ENCODE measurements at places on chromosomes 5 and 9.

GRCh38 chr5:124660229-124661093 is 86.0 kb downstream of the ZNF608 start:
- DNase-seq: no peak

DNA sequence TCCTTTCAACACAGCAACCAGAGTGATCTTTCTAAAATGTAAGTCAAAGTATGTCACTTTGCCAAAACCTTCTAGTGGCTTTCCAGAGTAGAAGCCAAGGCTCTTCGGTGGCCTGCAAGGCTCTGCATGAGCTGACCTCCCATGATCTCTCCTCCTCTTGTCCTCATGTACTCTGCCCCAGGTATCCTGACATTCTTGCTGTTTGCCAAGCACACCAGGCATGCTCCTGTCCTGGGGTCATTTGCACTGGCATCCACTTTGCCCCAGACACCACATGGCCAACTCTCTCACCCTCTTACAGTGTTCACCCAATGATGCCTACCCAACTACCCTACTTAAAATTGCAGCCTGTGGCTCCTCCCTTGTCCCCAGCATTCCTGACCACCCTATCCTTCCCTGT is 86.3 kb downstream of the ZNF618 start:
- DNase-seq: no peak

DNA sequence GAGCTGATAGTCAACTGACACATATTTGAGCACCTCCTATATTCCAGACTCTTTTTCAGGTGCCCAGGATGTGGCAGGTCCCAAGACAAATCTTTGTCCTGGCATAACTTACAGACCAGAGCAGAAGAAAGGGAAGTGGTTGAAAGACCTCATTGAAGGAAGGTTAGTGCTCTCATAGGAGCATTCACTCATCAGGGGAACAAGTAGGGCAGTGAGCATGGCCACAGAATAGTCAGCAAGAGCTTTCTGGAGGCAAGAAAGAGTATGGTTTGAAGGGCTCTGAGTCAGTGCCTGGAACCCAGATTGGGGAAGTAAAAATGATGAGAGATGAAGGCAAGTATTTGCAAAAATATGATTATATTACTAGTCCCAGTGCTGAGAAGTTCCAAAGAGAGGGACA is 25.0 kb upstream of the ERMP1 start:
- DNase-seq: no peak

DNA sequence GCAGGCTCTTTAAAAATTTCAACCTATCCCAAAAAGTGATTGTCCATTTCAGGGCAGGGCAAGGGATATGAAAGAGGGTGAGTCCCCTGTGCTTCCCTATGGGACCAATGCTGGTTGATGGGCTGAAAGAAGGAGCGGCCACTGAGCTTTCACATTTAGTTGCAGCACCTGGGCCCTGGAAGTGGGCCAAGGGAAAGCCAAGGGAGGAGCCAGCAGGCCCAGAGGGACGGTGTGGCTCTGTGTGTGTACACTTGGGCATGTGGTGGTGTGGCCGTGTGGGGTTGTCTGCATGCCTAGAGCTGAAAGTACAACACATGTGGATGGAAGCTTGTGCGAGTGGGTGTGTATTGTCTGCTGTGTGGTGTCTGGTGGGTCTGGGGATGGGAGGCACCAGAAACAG is 14.0 kb upstream of the PSMD5 start:
- DNase-seq: no peak

DNA sequence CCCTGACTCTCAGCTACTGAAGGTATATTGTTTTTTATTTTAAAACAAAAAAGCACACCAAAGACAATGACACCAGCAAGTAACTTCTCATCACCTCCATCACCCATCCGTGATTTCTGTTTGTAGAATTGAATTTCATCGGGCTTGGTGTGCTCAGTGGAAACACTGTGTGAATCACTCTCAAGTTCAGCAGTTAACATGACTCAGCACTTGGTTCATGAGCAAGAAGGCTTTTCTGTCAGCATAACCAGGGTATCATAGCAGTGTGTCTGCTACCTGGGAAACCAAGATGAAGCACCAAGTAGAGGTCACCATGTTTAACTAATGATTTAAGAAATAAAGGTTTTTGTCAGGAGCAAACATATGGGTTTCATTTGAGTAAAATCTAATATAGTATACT is 123.7 kb downstream of the INSYN2B start:
- DNase-seq: no peak

DNA sequence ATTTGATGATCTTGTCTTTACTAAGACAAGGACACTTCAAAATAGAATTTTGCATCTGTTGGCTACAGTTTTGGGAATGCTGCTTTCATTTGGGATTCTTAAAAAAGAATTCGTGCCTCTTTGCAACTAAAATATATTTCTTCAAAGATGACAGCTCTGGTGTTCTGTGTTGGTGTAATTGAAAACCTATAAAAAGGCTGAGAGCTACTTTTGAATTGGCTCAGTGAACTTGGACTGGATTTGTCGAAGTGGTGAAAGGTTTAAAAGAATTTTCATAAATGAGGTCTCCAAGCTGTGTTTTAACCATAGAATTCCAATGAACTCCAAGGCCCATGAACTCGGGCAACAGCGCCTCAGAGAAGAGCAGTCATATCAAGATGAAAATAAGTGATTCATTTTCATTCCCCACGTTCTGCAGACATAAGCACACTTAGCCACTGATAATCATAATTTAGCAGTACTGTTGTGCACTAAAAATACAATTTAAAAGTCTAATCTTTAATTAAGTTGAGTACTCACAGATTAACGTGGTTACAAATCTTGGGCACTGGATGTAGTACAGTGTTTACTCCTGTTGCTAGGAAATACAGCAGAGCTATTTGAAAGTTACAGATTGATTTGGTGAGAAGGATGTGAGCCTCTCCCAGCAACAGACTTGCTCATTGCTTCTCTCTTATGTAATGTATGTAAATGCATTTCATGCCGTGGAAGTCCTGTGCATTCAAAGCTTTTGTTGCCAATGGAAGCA is 10.9 kb downstream of the SNCAIP start:
- DNase-seq: no peak

- DNase-seq: no peak
Observed at GRCh38 chr9:116525611-116526010, 161.5 kb upstream of the TRIM32 start.

- no peak for DNase-seq
Observed at GRCh38 chr9:73143711-73144328, 7.8 kb upstream of the ANXA1 start.

DNA sequence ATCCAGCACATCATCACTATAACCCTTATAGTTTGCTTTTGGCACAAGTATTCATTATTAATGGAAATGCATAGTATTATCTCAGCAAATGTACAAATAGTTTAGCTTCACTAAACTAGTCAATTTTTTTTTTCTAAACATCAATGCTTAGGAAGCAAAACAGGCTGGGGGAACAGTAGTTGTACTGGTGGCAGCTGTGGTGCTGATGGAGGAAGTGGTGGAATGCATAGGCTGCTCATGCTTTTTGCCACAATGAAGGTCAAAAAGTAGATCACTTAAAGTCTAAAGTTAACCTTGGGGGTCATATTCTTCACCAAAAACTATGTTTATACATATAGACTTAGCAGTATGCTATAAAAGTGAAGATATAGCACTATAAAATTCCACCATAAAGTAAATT is 36.3 kb upstream of the CDKN2B start:
- DNase-seq: no peak

- no peak for DNase-seq
Observed at GRCh38 chr9:21381448-21382339, 3.5 kb downstream of the IFNA2 start.

DNA sequence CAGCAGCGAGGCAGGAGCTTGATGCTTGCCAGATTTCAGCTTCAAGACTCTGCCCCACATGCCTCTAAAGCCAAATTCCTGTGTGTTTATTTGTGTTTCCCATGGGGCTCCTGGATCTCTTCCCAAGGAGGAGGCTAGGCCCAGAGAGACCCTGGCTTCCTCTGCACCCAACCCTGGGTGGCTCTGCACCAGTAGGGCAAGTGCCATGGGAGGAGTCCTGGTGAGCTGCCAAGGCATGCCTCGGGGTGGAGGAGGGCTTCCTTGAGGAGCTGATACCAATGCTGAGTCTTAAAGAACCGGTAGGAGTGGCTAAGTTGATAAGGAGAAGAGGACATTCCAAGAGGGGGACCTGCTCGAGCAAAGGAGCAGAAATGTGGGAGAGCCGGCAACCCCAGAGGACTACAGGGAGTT is 6.8 kb upstream of the TIFAB start:
- no peak for DNase-seq

GRCh38 chr9:104864675-104865104 is 63.3 kb downstream of the ABCA1 start:
- no peak for DNase-seq

- no peak for DNase-seq
Observed at GRCh38 chr5:26231316-26231715, 807.1 kb downstream of the CDH9 start.

GRCh38 chr5:61822584-61822983 is 483.4 kb upstream of the KIF2A start:
- no peak for DNase-seq

DNA sequence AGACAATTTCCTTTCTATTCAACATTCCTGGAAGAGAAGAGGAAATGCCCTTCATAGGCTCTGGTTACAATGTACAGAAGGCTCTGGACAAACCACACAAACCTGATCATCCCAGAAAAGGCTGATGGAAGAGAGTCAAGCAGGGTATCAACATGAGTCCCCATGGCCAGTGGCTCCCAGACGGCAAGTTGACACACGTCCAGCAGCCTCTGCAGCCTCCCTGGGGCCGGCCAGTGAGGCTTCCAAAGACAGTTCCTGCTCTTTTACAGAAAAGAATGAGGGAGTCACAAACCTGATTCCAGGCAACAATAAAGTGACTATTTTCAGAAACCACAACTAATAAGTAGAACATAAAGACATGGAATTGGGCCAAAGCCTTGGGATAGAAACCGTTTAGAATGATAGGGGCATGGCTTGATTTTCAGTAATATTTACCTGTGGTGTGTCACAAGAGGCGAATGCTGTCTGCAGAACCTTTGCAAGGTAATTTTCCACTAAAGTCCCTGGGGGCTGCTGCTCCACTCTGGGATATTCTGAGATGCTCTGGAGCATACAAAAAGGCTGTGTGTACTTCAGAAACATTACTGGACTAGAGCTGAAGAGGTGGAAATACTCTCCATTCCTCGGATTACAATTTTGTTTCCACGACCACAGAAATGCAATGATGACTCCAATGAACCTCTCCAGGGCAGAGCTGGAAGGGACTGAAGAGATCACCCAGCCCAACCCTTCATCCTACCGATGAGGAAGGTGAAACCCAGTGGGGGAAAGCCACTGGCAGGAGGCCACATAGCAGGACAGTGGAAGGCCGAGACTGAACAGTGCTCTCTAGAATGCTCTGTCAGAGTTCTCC is 10.4 kb downstream of the MED27 start:
- DNase-seq: no peak

- DNase-seq: no peak
Observed at GRCh38 chr5:156259618-156260017, 67.3 kb upstream of the SGCD start.

DNA sequence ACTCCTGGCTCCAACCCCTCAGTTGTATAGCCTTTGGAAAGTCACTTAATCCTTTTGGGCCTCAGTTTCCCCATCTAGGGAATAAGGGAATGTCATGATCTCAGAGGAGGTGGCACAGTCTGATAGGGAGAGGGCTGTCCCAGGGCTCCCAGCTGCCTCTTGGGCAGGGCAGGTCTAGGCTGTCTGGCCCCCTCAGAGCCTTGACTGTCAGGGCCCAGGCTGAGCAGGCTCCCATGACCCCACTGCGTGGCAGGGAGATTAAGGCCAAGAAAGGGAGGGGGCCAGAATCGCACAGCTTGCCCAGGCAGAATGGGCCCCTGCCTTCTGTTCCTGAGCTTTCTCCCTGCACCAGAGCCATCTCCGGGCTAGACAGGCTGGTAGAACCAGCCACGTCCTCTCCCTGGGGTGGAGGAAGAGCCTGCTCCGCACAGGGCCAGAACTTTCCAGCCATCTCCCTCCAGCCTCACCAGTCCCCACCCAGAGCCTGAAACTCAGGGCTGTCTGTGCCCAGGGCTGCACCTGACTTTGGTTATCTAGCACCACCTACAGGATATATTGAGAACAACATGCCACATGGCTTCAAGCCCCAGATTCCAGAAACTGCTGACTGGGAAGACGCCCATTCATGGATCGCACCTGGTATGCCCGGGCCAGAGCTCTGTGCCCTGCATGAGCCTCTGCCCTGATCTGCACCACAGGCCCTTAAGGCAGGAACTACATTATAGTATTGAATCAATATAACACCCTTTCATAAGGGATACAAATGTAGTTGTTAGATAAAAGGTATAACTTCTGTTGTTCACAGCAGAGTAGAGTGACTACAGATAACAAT is 32.1 kb downstream of the NAIF1 start:
- no peak for DNase-seq

- no peak for DNase-seq
Observed at GRCh38 chr5:37807015-37807414, 32.8 kb downstream of the GDNF start.

Data from vagina (tissue), 2 donors.